Fibroblast of lung (primary cell): ENCODE measurements at places on chromosomes 7 and 10.

GRCh38 chr7:82404094-82404493 lies 39.5 kb downstream of the CACNA2D1 start:
- DNase-seq, result no peak

GRCh38 chr10:62640411-62640810 lies 164.1 kb upstream of the ADO start:
- DNase-seq, result no peak

DNA sequence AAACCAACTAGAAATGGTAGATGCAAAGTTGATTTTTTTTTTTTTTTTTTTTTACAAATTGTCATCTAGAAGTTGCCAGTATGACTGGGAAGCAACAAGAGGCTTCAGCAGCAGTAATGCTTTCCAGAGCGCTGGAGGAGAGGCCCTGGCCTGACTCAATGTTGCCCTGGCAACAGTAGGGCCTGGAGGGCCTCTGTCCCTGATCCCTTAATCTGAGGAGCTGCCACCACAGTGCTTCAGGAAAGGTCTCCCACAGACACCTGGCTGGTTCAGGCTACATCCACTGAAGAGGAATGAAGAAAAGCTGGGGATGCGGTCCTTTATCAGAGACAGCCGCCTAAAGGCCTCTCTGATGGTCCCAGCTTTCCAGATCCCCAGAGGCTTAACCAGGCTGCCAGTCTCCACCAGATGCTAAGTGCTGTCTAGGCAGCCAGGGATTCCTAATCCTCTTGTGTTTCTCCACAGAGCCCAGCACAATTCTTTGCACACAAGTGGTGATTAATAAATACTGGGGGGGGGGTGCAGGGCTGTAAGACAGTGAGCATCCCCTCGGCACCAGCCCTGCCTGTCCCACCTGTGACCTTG lies 33.7 kb downstream of the ZNF777 start:
- DNase-seq, result no peak

DNA sequence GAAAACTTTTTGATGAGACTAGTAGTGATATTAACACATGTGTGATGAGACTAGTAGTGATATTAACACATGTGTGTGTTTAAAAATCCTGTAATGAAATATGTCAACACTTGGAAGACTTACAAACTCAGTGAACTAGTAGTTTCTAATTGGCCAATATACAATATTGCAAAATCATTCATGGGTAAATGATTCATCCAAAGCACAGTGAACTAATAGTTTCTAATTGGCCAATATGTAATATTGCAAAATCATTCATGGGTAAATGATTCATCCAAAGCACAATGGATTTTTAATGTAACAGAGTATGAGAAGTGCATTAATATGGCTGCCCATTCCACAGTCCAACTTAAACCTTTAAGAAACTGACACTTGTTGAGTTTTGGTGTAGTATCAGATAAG lies 77.8 kb downstream of the ATAD1 start:
- peak; percentile 40 for DNase-seq

GRCh38 chr7:10708447-10708846 lies 265.2 kb upstream of the PHF14 start:
- peak; percentile 4 for DNase-seq

DNA sequence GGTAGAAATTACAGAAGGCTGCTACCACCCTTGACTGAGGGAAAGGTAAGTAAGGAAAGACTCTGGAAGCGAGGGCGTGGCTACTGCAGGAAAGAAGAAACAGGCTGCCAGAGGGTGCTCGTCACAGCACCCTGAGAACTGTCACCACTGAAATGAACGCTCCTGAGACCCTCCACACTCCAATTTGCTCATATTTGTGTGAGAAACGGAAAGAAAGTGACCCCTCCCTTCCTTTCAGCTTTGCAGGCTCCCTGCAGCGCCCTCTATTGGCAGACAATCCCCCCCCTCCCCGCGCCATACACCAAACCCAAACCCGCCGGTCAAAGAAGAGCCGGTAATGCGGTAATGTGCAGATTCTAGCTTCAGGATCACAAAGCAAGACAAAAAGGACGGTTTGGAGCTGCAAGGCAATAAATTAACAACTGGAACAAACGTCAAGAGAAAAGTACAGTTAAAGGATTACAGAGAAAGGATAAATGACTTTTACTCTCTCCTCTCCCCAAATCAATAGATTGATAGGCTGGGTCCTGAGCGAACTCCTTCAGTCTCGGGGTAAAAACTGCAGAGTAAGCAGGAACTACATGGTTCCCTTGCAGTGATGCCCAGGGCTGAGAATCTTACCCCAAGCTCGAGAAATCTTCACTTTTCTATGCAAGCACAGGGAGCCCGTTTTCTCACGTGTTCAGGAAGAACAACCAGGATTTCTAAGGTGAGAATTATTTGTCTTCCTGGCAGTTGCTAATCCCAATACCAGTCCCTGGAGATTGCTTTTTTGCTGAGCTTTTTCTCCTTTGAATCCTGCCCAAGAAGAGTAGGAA lies 47.6 kb downstream of the STEAP1B start:
- peak; percentile 46 for DNase-seq

- DNase-seq, result peak; percentile 19
These were observed 52.6 kb downstream of the PFKP start for GRCh38 chr10:3119796-3120459.

- DNase-seq, result no peak
These were observed 287.0 kb downstream of the ZEB1 start for GRCh38 chr10:31605861-31606525.

DNA sequence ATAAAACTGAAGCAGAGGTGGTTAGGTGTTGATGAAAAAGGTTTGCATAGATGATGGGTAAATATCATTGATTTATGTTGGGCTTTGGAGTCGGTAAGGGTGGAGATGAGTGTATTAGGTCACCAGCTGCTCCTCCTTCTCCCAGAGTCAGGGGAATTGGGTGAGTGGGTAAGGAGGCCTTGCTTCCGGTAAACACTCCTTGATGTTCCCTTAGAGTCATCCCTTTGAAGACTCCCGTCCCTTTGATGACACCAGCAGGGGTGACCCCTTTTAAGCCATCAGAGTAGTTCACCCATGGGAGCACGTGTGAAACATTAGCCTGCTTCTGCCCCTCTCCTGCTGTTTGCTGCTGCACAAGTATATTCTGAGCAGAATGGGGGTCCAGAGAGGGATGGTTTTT lies 92.2 kb upstream of the DKK1 start:
- DNase-seq, result no peak

GRCh38 chr7:145269418-145270161 lies 433.7 kb upstream of the TPK1 start:
- no peak for DNase-seq

- peak; percentile 43 for DNase-seq
These were observed 119.5 kb upstream of the CAV2 start for GRCh38 chr7:116380025-116380424.

- DNase-seq, result peak; percentile 90
These were observed 42.3 kb upstream of the SGCE start for GRCh38 chr7:94698275-94698674.

DNA sequence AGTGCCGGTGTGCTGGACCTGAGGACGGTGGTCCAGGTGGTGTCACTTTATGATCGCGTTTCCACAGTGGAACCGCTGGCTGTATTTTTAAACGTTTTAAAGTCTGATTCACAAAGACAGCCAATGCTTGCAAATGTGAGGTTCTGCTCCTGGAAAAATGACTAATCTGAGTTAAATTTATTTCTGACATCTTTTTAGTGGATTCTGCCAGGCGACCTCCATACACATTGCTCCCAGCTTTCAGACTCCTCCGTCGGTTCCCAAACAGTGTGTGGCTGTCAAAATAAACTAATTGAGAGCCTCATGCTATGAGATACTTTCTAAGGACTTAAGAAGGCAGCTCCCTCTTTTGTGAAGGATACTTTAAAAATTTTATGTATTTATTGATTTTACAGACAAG lies 12.7 kb upstream of the TTYH3 start:
- DNase-seq, result peak; percentile 78

GRCh38 chr7:43590862-43591557 lies 8.1 kb downstream of the STK17A start:
- no peak for DNase-seq

DNA sequence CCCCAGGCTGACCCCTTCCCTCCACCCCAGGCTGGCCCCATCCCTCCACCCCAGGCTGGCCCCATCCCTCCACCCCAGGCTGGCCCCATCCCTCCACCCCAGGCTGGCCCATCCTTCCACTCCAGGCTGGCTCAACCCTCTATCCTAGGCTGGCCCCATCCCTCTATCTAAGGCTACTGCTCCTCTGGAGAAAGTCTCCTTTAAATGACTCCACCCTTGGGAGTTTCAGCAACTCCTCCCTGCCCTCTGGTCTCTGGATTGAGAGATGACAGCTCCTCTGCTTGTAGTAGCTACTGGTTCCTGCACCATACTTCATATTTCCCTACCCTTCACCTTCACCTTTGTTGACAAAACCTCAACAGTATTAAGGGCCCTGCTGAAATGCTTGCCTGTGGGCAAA lies 8.5 kb downstream of the PRLHR start:
- DNase-seq, result no peak

DNA sequence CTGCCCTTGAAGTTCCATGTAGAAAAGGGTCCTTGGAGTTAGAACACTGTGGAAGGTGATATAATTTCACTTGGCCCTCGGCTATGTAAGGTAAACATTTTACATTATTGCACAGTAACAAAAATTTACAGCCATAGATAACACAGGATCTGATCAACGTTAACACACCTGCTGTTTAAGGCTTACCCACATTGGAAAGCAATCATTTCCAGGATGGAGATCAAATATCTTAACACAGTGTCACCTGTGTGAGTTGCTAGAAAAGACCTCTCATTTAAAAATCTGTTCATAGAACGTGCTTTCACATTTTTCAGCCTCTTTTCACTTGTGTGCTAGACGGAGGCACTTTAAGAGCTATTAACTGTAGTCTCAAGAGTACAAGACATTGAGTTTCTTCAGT lies 1.9 kb downstream of the TMEM229A start:
- no peak for DNase-seq

GRCh38 chr7:157436076-157436475 lies 99.3 kb downstream of the DNAJB6 start:
- no peak for DNase-seq

- no peak for DNase-seq
These were observed 14.6 kb downstream of the DPYSL4 start for GRCh38 chr10:132201111-132201969.

DNA sequence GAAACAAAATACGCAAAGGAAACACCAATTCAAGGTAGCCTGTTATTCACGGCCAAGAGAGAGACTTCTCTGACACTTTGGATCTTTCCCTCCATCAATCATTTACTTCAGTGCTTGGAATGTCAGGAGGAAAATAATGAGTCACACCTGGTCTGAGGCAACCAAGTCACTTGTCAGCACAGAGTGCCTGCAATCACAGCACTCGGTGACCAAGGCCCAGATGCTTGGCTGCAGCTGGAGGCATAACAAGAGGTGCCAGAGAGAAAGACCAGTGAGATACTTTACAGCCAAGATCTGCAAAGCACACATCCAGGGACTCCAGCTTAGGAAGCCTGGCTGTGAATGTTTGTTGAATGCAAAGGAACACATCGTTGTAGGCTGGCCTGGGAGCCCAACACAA lies 33.9 kb downstream of the ASB13 start:
- DNase-seq, result peak; percentile 45

GRCh38 chr10:27723436-27723835 lies 22.2 kb downstream of the MKX start:
- DNase-seq, result peak; percentile 75

DNA sequence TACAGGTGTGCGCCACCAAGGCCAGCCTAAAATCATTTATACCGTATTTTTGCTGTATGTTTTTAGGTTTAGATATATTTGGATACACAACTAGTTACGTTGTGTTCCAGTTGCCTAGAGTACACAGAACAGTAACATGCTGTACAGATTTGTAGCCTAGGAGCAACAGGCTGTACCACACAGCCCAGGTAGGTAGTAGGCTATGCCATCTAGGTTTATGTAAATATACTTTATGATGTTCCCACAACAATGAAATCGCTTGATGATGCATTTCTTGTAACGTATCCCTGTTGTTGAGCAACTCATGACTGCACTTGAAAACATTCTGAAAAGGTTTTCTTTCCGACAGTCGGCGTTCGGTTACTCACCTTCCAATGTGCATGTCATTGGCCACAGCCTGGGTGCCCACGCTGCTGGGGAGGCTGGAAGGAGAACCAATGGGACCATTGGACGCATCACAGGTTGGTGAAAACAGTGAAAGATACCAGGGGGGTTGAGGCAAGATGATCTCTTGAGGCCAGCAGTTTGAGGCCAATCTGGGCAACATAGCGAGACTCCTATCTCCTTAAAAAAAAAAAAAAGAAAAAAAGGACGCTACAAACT lies 7.7 kb downstream of the PNLIP start:
- DNase-seq, result no peak

GRCh38 chr10:33290321-33291052 lies 44.0 kb downstream of the NRP1 start:
- no peak for DNase-seq

DNA sequence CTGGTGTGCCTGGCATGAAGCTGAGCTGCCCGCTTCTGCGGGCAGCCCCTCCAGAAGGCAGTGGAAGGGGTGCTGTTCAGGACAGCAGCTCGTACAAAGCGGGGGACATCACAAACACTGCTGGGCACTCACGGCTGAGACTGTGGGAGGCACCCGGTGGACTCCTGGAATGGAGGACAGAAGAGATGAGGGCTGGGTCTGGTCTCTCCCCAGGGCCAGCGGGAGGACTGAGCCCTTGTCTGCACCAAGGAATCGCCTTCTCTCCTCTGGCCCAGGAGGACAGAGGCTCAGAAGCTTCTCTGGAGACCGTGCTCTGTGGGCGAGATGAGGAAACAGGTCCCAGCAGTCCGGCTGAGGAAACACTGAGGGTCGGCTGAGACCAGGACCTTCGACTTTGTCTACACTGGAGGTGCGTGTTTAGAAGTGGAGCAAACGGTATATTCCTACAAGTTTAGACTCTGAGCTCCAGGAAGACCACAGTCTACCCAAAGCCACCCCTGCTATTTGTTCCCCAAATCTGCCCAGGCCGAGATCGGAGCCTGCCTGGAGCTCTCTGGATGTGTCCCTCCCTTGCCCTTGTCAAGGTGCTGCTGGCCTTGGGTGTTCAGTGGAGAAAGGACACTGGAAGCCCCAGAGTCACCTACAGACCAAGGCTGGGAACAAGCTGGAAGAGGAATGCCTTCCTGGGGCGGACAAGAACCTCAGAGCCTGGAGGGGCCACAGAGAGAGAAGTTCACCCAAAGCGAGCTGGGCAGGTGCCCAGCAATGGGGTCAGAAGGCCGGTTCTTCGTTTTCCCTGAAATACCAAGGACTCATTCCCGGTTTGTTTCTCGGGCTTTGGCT lies 12.9 kb upstream of the INPP5A start:
- no peak for DNase-seq

DNA sequence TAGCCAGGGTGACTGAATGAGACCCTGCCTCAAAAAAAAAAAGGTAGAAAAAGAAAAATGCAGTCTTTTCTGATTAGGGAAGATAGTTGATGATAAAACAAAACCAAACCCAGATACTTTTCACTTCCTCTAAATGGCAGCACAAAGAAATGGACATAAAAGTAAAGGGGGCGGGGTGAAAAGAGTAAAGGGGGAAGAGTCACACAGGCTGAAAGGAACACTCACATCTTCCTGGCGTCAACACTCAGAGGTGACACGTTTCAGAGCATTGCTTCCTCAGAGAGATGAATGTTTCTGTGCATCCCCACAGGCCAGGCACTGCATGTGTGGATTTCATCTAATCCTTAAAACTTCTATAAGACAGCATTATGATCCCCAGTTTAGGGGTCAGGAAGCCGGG lies 81.2 kb downstream of the HIPK2 start:
- DNase-seq, result no peak

- DNase-seq, result no peak
These were observed 21.6 kb upstream of the TRIL start for GRCh38 chr7:28979776-28980175.
